Hepatocyte (in vitro differentiated cells): ENCODE measurements at places on chromosomes 13 and 19. TPM values are rescaled to one million over a fixed set of nuclear protein-coding genes. Genes with fewer than 3 reads are reported as not detected.

DNA sequence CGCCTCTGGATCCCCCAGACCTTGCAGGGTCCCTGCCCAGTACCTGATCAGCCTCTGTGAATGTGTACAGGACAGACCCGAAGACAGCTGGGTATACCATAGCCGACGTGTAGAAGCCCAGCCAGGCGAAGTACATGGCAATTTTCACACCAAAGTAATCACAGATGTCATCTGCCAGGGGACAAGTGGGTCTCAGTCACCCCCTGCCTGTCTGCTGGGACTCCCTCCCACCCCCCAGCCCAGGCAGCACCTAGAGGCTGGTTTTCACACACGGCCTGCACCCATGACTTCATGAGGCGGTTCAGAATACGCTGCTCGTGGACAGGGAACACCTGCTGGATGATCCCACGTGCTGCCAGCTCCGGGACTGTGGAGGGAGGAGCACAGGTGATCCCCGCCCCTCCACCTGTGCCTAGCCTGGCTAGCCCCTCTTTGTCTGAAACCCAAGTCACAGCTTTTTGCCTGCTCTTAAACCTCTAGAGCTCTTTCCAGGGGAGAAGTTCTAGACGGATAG, 3.6 kb downstream of the ANO8 start:
- DNase-seq = no peak

DNA sequence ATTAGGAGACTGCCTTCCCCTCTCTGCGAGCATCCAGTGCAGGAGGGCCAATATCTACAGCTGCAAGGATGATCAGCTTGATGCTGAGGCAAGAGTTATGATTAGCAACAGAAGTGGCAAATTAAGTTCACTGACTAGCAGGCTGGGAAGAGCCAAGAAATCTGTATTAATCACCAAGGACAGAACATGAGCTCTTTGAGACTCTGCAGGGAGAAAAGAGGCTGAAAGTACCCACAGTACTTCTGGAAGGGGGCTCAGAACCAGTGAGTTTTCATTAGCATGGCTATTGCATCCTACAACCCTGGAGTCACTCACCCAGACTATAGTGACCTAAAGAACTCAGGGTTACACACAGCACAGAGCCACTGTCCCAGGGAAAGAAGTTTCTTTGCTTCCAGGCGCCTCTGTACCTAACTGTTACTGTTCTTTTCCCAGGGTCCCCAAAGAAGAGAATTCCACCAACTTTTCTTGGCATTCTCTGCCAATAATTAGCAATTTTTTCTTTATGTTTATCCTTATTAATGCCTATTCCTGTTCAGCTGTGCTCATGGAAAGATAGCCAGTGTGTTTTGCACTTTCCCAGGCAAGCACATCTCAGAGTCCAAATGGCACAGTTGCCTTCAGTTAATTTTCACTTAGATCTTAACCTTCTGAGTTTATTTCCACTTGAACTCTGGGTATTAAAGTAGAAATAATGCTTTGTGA, 25.8 kb upstream of the MEDAG start:
- no peak for DNase-seq

- DNase-seq = peak; percentile 16
Observed at GRCh38 chr19:21256722-21257121, 72.5 kb downstream of the ZNF708 start.

DNA sequence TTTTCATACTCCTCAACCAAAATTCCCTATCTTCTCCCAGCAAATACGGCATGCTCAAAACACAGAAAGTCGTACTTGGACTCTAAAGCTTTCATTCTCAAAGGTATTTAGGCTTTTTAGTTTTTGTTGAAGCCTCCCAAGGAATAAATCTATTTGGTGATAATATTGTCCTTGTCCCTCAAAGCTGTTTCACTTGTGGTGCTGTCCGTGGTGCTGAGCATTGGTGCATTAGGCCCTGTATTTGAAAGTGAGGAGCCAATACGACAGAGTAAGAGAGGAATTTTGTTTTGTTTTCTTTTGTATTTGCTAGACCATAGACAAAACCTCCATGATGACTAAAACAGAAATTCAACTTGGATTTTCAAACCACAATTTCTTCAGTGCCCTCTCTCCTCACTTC, 3.2 kb upstream of the LGALS13 start:
- peak; percentile 51 for DNase-seq

GRCh38 chr13:46355901-46356590, 31.0 kb downstream of the RUBCNL start:
- DNase-seq = no peak

GRCh38 chr13:28129911-28130693, 8.2 kb upstream of the PAN3 start:
- DNase-seq = no peak

GRCh38 chr19:48390188-48391099, 907 bp downstream of the KDELR1 start:
- DNase-seq = peak; percentile 88

GRCh38 chr19:48635263-48635965, 1.8 kb downstream of the DBP start:
- peak; percentile 90 for DNase-seq

- DNase-seq = no peak
Observed at GRCh38 chr19:10135551-10136334, 16.0 kb upstream of the EIF3G start.

DNA sequence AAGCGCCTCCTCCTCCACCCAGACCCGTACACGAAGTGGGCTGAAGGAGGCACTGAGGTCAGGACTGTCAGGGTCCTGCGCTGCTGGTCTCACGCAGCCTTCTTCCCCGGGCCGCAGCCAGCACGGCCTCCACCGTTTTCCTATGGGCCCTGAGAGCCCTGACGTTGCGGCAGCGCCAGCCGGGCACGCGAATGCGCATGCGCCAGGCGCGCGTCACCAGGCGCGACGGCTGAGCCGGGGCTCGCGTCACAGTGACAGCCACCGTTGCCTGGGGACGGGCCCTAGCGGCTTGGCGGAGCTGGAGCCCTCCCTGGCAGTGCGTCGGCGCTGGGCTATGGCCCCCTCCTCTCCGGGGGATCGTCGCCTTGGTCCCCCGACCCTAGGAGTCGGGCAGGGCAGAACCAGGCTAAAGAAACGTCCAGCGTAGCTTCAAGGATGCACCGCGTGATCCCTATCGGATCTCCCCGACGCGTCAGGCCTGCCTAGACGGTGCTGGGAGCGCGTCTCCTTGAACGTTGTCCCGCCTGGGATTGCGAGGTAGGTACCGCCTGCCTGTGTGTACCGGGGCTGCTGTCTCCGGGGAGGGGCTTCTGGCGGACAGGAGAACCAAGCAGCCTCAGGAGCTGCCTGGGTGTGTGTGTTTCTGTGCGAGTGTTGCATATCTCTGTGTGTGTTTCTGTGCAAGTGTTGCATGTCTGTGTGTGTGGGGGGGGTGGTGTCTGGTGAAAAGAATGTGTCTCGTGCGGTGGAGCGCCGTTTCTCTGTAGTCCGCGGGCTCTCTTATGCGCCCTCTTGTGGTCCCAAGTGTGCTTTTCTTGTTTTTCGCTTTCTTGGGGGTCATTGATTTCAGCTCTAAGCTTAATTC, 43.2 kb downstream of the ZNF571 start:
- no peak for DNase-seq

The ZNF541 gene
- 0.05 and 0.84 TPM in 2 replicates for polyA plus RNA-seq

The GJB6 gene
- 0.79 and 1.2 TPM in 2 replicates for polyA plus RNA-seq

The CC2D1A gene
- 40.9 and 43.3 TPM in 2 replicates for polyA plus RNA-seq

The ZNF880 gene
- 28.7 and 36.9 TPM in 2 replicates for polyA plus RNA-seq
